CD4-positive, alpha-beta T cell (primary cell): ENCODE measurements at places on chromosomes 12 and 14.

GRCh38 chr12:71947645-71948105 is 9.0 kb downstream of the TPH2 start:
- H3K27ac ChIP-seq = no peak overlapping the region
- H3K27me3 ChIP-seq = no peaks in the 10 kb centered on the region
- H3K4me1 ChIP-seq = no peaks in the 10 kb centered on the region
- DNase-seq = no peak

DNA sequence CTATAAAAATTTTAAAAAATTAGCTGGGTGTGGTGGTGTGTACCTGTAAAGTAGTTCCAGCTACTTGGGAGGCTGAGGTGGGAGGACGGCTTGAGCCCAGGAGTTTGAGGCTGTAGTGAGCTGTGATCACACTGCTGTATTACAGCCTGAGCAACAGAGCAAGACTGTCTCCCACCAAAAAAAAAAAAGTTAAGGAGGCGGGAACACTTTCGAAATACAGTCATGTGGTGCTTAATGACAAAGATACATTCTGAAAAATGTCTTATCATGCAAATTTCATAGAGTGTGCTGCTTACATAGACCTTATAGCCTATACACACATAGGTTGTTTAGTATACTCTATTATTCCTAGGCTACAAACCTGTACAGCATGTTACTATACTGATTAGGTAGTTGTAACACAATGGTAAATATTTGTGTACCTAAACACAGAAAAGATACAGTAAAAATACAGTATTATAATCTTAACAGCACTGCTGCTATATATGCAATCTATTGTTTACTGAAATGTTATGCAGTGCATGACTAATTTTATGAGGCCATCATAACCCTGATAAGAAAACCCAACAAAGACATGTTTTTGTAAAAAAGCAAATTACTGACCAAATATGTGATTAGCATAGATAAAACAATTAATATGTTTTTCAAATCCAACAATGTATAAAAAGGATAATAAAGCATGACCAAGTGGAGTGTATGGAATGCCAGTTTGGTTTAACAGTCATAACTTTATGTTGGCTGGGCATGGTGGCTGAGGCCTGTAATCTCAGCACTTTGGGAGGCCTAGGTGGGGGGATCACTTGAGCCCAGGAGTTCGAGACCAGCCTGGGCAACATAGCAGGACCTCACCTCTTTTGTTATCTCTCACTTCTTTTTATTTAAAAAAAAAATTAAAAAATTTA is 11.4 kb downstream of the EIF2S1 start:
- H3K4me1 ChIP-seq = peaks cover 11% of the 10 kb centered on the region
- DNase-seq = no peak
- no peaks in the 10 kb centered on the region for H3K27me3 ChIP-seq
- H3K36me3 ChIP-seq = peaks cover 90% of the 10 kb centered on the region

DNA sequence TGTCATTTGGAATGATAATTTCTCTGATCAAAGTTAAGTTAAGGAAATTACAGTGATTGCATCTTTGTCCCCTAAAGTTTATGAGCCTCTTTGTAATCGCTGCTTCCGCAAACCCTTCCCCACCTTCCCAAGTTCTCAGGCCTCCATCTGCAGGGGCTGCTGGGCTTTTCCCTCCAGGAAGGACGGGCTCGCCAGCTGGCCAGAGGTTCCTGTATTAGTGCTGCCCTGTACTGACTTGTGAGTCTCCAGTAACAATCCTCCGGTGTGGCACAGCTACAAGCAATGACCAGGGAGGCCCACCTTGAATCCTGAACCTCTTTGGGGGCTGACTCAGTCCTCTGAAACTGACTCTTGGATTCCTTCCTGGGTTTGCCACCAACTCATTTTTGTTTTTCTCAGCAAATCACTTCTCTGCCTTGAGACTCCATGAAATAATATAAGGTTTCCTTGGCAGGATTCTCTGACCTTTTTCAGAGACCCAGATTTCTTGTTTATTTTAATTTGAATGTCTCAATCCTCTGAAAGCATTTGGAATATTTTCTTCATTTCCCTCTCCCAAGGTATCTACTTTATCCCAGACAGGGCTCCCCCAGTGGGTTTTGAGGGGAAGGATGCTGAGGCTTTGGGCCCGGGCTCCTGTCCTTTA is 398.6 kb downstream of the ZFP36L1 start:
- no peak overlapping the region for H3K27ac ChIP-seq
- no peak overlapping the region for H3K4me3 ChIP-seq
- no peak for DNase-seq

DNA sequence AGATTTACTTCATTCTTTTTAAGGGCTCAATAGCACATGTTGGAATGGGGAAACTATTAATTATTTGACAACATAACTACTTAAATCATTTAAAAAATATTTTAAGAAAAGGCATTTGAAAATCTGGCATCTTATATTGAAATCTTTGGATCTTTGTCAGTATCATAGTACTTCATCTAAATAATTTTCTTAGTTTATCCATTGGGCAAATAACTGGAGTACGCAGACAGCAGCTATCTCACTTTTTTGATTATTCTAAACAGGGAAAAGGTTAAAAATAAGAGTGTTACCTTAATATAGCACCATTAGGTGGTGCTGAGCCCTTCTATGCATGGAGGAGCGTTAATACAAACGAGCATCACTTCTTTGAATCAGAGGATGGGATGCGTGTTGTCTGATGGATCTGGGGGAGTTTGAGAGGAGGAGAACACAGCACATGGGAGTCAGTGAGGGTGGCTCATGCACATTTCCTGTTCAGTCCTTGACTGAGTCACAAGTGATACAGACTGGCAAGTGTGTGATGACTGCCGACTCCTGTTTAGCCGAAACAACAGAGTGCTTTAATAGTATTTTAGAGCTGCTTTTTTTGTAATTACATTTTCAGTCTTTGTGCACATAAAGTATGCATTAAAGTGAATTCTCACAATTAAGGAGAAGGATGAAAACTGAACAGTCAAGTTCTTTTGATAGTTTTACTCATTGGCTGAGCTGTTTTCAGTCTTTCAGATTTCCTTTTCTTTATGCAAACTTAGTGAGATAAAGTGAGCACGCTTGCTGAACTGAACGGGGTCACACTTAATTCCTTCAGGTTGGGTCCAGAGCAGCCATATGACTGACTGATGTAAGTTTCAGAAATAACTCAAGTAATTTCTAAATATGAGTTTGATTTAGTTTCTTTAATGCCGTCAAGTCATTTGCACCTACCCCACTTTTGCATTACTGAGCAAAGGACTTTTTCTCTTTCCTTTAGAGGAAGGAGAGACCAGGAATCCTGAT is 92.7 kb downstream of the DIP2B start:
- no peak overlapping the region for H3K4me3 ChIP-seq
- peak; percentile 32 for DNase-seq
- no peak overlapping the region for H3K27ac ChIP-seq
- H3K36me3 ChIP-seq = no peaks in the 10 kb centered on the region

GRCh38 chr12:128991716-128992115 is 138.4 kb downstream of the GLT1D1 start:
- no peaks in the 10 kb centered on the region for H3K36me3 ChIP-seq
- H3K4me3 ChIP-seq = no peak overlapping the region
- H3K27ac ChIP-seq = no peak overlapping the region

- no peak overlapping the region for H3K4me3 ChIP-seq
- no peak overlapping the region for H3K27ac ChIP-seq
- peaks cover 13% of the 10 kb centered on the region for H3K36me3 ChIP-seq
- peaks cover 17% of the 10 kb centered on the region for H3K4me1 ChIP-seq
These were observed 7.7 kb downstream of the UBC start for GRCh38 chr12:124906606-124907261.

DNA sequence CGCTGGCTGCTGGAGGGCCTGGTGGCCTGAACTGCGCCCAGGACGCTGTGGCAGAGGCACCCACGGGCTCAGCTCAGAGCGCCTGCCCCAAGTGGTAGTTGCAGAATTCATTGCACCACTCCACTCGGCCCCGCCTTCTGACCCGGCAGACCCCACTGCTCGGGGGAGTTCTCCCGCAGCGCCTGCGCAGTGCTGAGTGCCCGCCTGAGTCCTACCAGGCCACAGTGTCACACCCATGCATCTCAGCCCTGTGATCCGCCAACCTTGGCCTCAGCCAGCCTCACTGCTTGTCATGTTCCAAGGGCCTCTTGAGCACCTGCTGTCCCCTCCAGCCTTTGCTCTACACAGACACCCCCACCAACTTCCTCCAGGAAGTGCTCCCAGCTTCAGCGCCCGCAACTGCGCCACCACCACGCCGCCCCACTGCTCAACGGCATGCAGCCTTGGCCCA is 12.2 kb downstream of the DEGS2 start:
- peaks cover 32% of the 10 kb centered on the region for H3K4me1 ChIP-seq
- H3K27me3 ChIP-seq = no peaks in the 10 kb centered on the region
- H3K4me3 ChIP-seq = peak overlapping the region; percentile 20
- H3K27ac ChIP-seq = no peak overlapping the region

DNA sequence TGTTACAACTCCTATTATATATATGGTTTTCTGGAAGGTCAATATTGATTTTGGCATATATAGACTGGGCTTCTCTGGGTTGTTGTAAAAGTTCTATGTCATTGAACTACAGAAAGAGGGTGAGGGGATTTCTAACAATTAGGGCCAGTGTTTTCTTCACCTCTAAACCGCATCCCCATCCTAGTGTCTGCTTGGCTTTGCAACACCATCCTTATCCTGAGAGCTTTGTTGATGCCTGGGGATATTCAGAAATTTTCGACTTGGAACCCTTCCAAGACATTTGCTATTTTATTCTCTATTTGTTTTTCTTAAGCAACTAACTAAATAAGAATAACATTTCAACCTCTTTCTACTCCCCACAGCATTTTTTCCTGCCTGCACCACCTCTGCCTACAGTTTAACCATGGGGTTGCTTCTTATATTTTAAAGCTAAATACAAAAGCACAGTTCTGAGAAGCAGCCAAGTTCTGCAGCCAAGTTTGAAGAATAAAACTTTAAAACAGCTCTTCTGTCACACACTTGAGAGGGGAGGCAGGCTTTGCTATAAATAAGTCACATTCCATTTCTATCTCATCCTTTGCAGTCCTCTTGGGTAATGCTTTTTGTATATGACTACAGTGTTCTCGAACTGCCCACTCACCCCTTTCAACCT is 53.4 kb downstream of the RGS6 start:
- H3K36me3 ChIP-seq = no peaks in the 10 kb centered on the region
- DNase-seq = no peak
- H3K27ac ChIP-seq = no peak overlapping the region
- H3K4me1 ChIP-seq = no peaks in the 10 kb centered on the region
- H3K4me3 ChIP-seq = no peak overlapping the region
- peaks cover 9% of the 10 kb centered on the region for H3K27me3 ChIP-seq

- H3K36me3 ChIP-seq = peaks cover 66% of the 10 kb centered on the region
- H3K27ac ChIP-seq = peak overlapping the region; percentile 95
- peak overlapping the region; percentile 97 for H3K4me3 ChIP-seq
- DNase-seq = no peak
- no peaks in the 10 kb centered on the region for H3K27me3 ChIP-seq
These were observed 11.9 kb downstream of the BCL11B start for GRCh38 chr14:99260116-99260515.

DNA sequence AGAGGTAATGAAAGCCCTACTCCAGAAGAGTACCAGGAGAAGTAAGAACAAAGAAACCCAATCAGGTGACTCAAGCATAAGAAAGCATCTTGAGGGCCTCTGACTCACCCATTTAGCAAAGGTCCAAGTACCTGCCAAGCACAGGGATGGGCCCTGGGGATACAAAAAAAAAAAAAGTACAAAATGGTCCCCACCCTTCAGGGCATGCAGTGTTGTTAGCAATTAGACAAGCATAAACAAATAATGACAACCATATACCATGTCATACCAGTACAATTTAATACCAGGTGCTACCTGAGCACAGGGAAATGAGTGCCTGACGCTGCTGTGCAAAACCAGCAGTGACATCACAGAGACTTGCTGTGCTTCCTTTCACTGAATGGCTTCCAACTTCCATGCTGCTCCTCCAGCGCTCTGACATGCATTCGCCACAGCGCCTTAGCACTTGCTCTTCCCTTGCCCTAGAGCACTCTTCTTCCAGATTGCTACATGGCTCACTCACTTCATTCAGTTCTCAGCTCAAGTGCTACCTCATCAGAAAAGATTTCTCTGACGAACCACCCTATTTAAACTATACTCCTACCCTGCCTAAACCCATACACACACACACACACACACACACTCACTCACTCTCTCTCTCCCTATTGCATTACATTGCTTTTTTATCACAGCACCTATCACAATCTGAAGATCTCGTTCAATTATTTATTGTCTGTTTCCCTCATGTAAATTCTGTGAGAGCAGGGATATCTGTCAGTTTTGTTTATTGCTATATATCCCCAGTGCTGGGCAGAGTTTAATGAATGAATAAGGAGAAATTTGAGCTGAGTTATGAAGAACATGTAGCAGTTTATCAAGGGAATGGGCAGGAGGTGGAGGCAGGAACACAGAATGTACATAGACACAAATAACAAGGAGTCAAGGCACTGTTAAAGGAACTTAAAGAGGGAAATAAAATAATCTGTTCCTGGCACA is 12.9 kb upstream of the EPS8 start:
- H3K4me1 ChIP-seq = no peaks in the 10 kb centered on the region
- H3K36me3 ChIP-seq = no peaks in the 10 kb centered on the region
- DNase-seq = no peak

DNA sequence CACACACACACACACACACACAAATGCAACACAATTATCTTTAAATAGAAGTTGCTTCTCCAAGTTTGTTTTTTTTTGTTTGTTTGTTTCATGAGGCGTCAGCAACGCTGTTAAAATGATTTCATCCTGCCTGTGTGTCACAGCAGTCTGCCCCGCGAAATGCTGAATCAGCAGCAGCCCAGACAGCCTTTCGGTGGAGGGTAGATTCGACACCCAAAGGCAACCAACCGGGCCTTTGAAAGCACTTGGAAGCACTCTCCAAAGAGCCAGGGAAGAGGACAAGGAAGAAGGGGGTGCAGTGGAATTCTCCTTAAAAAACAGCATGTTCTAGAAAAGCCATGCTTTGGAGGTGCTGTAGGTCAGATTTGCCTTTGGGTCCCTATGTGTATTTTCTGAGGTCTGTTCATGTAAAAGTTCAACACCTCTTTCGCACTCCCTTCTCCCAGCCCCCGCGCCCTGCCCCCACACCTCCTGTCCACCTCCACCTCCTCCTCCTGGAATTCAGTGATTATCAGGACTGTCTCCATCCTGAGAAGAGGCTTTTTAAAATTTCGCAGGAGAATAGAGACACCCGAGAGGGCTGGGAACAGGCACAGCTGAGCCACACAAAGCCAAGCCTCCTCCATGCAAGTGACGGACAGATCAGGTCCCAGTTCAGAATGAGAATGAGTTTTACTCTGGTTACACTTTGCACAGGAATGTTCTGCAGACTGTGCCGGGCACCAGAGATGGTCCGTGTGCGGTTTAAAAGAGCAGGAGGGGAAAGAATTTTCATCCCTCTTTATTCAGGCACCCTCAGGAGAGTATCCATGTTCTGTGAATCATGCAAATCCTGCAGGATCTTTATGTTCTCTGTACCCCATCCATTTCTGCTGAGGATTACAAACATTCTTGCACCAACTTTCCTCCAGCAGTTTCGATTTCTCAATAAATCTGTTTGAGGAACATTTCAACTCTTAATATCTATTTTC is 177.9 kb downstream of the ETV6 start:
- no peak overlapping the region for H3K27ac ChIP-seq
- no peak overlapping the region for H3K4me3 ChIP-seq
- peaks cover 31% of the 10 kb centered on the region for H3K4me1 ChIP-seq
- peak; percentile 50 for DNase-seq
- H3K27me3 ChIP-seq = no peaks in the 10 kb centered on the region
